ENCODE measurements at places on chromosomes 13 and 19.

- no peak for DNase-seq
These were observed 172.5 kb upstream of the MIR17HG start for GRCh38 chr13:91174886-91175501.

- no peak for DNase-seq
These were observed 238.2 kb downstream of the B3GLCT start for GRCh38 chr13:31437975-31438374.

- DNase-seq = no peak
These were observed 4.7 kb downstream of the PPP1R13L start for GRCh38 chr19:45400192-45400591.

GRCh38 chr19:16106121-16106520, 5.6 kb upstream of the RAB8A start:
- DNase-seq = no peak

- no peak for DNase-seq
These were observed 53.6 kb downstream of the SMARCA4 start for GRCh38 chr19:11014403-11014911.

DNA sequence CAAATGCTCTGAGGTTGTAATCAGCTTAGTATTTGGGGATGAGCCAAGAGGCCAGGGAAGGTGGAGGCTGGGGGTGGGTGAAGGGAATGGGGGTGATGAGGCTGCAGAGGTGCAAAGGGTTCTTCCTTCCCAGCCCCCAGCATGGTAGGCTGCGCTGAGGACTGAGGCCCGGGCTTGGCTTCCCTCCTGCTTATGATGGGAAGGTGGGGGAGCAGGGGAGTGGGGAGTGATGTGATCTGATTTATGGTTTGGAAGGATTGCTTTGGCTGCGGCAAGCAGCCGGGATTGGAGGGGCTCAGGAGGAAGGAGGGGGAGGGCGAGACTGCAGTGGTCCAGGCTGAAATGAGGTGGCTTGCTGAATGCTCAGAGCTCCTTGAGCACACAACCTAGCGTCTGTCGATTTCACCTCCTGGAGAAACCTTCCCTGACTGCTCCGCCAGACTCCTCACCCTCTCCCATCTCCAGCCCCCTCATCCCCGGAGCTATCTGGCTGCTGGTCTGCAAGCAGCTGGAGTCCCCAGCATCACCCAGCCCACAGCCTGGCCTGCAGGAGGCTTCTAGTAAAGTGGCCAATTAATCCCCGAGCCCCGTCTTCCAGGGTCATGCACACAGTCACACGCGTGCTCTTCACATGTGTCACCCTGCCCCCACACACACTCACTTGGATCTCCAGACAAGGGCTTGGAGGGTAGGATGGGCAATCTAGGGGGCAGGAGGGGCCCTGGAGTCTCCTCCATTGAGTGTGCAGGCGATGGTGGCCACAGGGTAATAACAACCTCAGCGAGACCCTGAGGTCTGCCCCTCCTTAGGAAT, 757 bp upstream of the CLEC11A start:
- no peak for DNase-seq

DNA sequence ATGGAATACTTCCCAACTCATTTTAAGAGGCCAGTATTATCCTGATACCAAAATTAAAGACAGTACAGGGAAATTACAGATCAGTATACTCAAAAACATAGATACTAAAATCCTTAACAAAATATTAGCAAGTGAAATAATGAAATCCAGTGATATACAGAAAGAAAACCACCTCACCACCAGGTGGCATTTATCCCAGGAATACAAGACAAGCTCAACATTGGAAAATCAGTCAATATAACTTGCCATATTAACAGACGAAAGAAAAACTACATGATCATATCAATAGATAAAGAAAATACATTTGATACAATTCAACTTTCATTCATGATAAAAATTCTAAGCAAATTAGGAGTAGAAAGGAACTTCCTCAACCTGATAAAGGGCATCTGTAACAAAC, 6.7 kb upstream of the GNA15 start:
- no peak for DNase-seq

GRCh38 chr13:107185889-107186288, 618.0 kb upstream of the ARGLU1 start:
- DNase-seq = no peak

- DNase-seq = no peak
These were observed 112.2 kb downstream of the IER2 start for GRCh38 chr19:13262450-13262849.

DNA sequence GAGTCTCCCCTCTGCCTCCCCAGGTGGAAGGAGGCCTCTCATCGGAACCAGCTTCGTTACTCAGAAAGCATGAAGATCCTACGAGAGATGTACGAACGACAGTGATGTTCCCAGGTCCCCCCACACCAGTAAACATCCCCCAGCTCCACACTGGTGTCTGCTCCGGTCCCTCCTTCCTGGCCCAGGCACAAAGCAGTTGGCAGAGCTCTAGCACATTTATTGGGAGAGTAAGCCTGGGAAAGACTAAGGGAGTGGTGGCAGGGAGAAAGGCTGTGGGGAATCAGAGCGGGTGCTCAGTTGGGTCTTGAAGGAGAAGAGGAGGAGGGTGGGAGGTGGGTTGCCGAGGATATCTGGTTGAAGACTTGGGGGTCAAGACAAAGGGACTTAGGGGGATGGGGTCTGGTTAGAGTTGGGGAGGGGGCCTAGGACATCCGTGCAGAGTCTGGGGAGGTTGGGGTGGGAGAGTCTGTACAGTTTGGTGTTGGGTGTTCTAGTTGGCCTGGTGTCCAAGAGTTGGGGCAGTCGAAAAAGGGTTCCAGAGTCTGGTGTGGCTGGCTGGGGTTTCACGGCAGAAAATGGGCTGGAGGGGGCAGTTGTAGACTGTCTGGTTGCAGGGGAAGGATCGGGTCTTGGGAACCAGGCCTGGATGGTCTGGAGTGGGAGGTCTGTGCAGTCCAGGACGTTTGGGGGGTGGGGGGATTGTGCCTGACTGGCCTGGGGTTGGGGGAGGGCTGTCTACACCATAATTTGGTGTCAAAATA, 2.3 kb downstream of the HSPB6 start:
- no peak for DNase-seq

- no peak for DNase-seq
These were observed 232.2 kb downstream of the DACH1 start for GRCh38 chr13:71634602-71635443.

DNA sequence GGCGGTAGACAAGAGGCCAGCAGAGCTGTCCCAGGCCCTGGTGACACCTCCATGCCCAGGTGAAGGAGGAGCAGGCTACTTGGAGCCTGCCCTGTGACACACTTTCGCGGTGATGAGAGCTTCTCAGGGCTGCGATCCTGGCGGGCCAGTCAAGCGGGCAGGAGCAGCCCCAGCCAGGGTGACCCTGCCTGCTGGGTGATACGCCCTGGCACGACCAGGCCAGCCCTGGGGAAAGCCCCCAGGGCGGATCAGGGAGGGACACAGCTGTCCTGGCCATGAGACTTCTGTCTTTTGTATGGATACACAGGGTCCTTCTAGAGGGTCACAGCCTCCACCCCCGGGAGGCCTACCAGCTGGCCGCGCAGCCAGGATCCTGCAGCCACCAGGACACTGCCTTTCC, 13.1 kb downstream of the DNM2 start:
- no peak for DNase-seq
